ENCODE measurements at places on chromosomes 13 and 19. TPM values are rescaled to one million over a fixed set of nuclear protein-coding genes. Genes with fewer than 3 reads are reported as not detected.

FUT1 gene
- total RNA-seq, result not detected

MBD3L3 gene
- not detected for total RNA-seq

ZNF304 gene
- total RNA-seq, result 3.5 TPM

OR10H1 gene
- not detected for total RNA-seq

SCEL gene
- total RNA-seq, result not detected

ZIM2 gene
- total RNA-seq, result not detected

HS6ST3 gene
- not detected for total RNA-seq

HNRNPA1L2 gene
- total RNA-seq, result 3.1 TPM

MED4 gene
- 70.4 TPM for total RNA-seq

FFAR3 gene
- 5.1 TPM for total RNA-seq

REX1BD gene
- total RNA-seq, result 25.2 TPM

TBXA2R gene
- total RNA-seq, result 1.8 TPM

PLPPR3 gene
- total RNA-seq, result not detected

Data from activated naive CD4-positive, alpha-beta T cell treated with anti-CD3 and anti-CD28 coated beads, Interleukin-2, amount 50 U/mL, for 72 hours (primary cell).